CD4-positive, alpha-beta T cell treated with Interleukin-6 at 100 ng/mL for 8 hours (primary cell): ENCODE measurements at places on chromosomes 5 and 9.

DNA sequence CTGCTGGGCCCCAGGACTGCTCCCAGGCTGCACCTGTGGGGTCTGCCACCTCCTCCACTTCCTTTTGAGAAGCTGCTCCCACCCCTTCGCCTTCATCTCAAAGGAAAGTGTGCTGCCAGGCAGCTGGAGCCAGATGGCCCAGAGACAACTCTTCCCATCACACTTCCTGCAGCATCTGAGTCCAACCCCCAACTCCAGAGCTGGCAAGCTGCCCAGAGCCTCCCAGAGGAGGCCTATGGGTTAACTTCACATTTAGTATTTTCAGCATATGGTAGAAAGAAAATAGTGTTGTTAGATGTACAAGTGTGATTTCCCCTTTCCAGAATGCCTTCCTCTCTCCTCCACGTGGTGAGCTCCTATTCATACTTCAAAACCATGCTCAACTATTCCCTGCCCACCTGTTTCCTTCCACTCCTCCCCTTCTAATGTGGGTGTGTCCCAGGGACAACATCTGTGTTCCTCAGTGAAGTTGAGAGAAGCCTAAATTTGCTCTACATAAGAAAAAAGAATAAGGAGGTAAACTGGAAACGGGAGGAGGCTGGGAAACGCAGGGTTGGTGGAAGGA lies 38.6 kb upstream of the KCNMB1 start:
- no peak for DNase-seq

- no peak for DNase-seq
Measured at GRCh38 chr9:27701016-27701415, 127.7 kb upstream of the C9orf72 start.

DNA sequence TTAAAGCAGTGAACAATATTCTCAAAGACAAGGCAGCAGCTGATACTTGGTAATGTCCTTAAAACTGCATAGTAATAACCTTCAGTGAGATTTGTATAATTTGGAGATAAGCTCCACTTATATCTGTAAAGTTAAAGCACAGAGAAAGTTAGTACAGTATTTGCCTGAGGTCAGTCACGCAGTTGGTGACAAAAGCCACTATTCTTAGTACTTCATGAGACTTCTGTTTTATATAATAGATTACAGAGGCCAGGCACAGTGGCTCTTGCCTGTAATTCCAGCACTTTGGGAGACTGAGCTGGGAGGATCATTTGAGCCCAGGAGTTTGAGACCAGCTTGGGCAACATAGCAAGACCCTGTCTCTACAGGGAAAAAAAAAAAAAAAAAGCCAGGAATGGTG lies 266.4 kb upstream of the DMRT1 start:
- no peak for DNase-seq

- DNase-seq, result no peak
Measured at GRCh38 chr9:105067895-105068580, 140.1 kb upstream of the ABCA1 start.

GRCh38 chr9:133656211-133657119 lies 20.3 kb downstream of the DBH start:
- DNase-seq, result peak; percentile 53

- DNase-seq, result no peak
Measured at GRCh38 chr9:73805853-73806458, 654.3 kb downstream of the ANXA1 start.

- no peak for DNase-seq
Measured at GRCh38 chr5:171863935-171864334, 78.3 kb downstream of the SMIM23 start.

- no peak for DNase-seq
Measured at GRCh38 chr9:32839013-32839885, 55.9 kb downstream of the TMEM215 start.

DNA sequence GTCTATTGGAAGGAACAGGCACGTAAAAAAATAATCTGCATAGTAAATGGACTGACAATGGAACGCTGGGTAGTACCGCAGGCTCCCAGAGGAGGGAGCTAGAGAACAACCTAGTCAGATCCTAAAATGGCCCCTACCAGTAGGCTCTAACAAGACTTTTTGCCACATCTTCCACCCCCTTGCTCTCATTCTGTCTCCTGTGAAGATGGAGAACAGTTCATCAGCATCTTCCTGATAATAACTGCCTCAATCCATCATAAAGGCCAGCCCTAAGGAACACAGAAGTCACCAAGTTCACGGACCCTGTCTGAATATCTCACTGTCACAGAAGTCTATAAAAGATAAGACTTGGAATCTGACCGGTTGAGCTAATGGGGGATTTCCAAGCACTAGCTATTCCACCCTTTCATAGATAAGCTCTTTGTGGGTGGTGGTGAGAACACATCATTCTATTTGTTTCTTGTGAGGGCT lies 133.4 kb downstream of the SLC1A3 start:
- DNase-seq, result peak; percentile 47

DNA sequence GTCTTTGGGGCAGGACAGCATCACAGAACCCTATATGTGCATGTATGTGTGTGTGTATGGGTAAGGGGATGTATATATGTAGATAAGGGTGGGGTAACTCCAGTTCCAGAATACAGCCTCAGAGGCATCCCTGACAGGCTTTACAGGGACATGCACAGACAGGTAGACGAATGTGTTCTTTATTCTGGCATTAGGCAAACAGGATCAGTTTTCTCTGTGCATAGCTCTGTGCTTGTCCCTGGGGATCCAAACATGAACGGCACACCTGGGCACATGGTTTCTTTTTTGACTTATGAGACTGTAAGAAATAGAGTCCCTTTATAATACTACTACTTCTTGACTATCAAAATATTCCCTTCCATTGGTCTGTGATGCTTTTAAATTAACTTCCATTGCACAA lies 120.6 kb downstream of the TRIO start:
- no peak for DNase-seq

GRCh38 chr5:150082374-150082773 lies 4.0 kb downstream of the CSF1R start:
- no peak for DNase-seq

DNA sequence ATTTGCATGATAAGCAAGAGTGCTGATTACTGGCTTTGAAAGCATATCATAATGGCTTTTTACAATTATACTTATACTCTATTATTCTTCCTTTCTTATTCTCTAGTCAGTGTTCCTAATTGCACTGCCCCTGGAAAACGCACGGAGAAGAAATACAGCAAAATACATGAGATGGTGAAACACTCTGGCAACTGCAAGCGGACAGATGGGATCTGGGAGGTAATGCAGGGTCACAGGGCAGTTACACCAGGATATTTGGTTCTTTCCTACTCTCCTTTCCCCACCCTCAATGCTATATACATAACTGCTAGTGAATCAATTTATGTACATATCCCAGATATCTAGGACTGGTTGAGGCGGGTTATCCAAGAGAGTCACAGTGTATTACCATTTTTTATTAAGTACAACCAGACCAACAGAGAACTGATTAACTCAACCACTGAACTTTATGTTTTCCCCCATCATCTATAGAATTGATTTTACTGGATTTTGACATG lies 423.7 kb downstream of the ZSWIM6 start:
- DNase-seq, result no peak

- no peak for DNase-seq
Measured at GRCh38 chr9:131744720-131745201, 4.9 kb upstream of the RAPGEF1 start.

DNA sequence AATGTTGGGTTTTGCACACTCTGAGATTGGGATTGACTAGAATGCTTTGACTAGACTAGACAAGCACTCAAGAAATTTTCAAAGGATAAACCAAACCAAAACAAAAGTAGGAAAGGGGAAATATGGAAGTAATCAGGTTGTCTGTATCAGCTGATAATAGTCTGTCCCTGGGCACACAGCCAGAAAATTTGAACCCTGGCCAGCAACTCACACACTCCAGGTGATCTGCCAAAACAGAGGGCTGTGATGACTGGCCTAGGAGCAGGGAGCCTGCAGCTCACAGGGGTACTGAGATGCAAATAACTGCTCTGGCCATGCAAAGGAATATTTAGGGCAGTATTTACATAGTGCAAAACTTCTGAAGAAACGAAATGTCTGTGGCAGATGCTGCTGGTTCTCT lies 112.3 kb upstream of the SMIM23 start:
- DNase-seq, result no peak

- peak; percentile 49 for DNase-seq
Measured at GRCh38 chr9:101311758-101312420, 72.9 kb downstream of the BAAT start.

GRCh38 chr9:121268851-121269641 lies 1.1 kb downstream of the GSN start:
- no peak for DNase-seq

DNA sequence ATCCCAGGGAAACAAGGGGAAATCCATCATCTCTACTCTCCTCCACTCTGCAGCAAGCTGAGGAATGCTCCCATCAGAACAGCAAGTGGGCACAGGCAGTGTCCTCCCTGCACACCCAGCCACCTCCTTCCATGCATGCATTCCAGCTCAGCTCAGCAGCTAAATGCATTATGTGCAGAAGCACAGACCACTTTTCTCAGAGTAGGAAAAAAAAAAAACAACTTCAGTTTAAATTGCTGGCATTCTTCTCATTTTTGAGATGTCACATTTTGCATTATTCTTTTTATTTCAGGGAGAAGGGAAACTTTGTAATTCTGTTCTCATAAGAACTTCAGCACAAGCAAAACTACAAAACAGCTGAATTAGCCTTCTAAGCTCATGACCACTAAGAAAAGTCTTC lies 312.2 kb downstream of the SEMA5A start:
- no peak for DNase-seq

DNA sequence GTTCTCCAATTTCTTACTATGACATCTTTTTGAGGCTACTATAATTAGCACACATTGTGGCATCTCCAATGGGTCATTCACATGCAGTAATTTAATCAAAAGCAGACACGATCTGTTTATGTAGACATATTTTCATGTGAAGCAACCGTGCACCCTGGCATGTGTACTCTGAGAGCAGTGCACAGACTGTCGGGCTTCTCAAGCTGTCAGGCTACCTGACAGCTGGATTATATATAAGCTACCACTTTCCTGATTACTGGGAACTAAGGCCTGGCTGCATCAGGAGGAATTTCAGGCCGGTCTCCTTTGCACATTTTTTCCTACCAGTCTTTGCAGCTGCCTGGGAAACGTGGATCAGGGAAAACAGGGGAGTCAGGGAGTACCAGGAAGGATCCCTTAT lies 197.5 kb downstream of the MAPKAP1 start:
- no peak for DNase-seq

DNA sequence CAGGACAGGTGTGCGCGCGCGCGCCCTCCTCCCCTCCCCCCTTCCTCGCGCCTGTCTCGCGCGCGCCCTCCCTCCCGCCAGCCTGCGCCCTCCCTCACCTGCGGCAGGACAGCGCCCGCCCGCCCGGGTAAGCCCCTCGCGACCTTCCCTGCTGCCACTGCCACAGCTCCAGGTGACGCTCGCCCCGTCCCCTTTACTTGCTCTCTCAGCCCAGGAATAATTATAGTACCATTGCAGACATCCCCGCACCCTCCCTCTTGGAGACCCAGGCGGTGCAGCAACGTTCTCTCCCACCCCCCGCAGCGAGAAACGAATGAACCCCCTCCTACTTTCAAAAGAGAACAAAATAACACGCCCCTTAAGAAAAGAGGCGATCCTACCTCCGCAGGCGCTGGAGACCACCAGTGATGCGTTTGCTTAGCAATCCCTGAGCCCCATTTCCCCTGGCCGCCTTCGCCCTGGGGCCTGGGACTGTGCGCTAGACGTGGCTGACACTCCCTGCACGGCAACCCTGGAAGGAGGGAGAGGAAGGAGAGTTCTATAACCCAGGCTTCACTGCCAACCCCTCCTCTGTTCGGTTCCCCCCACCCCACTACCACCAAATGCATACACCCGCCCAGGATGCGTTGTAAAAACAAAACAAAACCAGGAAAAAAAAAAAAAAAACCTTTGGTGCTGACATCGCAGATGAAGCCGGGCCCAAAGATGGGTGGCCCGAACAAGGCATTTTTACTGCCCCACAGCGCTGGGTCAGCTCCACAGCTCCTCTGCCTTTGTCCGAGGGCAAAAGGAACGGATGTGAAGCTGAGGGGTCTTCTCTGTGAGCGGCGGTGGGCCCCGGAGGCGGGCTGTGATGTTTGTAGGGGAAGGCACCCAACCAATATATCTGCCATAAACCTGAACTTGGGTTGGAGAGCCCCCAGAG lies 5.6 kb upstream of the PURA start:
- DNase-seq, result peak; percentile 12

DNA sequence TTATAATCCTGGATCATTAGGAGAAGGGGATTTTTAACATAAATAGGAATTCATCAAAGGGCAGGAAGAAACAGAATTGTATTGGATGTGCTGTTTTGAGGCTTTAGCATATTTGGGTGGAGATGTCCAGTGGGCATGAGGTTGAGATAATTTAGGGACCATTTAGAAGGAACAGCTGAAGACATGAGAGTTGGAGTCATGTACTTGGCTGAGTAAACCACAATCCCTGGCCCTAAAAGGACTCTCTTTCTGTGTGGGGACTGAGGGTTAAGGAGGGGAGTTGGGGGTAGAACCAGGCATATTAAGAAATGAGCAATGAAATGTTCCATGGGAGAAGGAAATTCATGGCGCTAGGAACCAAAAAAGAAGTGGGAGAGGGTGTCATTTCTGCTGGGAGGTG lies 61.5 kb downstream of the DCP2 start:
- DNase-seq, result no peak

DNA sequence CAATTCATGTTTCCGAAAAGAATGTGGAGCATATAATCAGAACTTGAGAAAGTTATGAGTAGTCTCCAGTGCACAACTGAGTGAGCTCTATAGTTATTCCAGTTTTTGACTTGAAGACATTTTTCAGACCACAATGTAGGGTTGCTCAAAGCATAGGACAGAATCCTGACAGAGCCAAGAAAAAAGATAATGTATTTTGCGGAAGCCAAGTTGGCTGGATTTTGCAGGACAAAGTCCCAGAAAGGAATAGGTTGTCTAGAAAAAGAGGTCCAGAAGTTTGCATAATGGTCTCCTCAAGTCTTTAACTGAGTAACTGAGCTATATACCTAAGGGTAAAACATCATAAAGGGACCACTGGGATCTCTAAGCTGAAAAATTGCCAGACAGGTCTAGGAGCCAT lies 1028.0 kb downstream of the TAF11L14 start:
- no peak for DNase-seq

GRCh38 chr9:100499460-100499859 lies 26.5 kb downstream of the TMEFF1 start:
- DNase-seq, result no peak

- DNase-seq, result no peak
Measured at GRCh38 chr9:68651280-68651893, 53.7 kb upstream of the PIP5K1B start.

DNA sequence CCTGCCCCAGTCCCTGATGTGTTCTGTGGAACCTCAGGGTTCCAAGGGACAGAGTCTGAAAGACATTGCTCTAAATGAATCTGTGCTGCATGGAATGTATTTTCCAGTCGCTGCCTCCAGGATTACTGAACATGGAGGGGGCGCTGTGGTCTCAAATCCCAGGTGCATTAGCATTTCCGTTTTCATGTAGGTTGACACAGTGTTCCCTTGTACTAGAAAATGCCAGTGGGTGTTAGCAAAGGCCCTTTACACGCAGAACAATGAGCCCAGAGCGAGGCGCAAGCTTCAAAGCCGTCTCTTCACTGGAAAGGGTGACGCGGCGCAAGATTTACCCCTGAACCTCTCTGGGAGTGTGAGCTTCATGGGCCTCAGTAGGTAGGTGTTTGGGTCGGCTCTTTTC lies 308.3 kb downstream of the SLIT3 start:
- no peak for DNase-seq
